HS-27A (cell line): ENCODE measurements at places on chromosomes 6 and 20.

DNA sequence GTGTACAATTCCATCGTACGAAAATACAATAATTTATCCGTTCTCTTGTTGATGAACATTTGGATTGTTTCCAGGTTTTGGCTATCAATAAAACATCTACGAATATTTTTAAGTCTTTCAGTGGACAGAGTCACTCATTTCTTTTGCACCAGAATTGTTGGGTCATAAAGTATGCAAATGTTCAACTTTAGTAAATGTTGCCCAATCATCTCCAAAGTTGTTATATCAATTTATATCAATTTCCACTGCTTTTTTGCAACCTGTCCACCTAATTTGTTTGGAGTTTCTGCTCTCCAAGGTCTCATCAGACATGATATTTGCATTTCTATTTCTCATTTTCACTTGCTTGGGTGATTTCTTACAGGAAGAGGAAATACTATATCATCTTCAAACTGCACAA is 10.5 kb downstream of the TMEM239 start:
- no peak for DNase-seq

DNA sequence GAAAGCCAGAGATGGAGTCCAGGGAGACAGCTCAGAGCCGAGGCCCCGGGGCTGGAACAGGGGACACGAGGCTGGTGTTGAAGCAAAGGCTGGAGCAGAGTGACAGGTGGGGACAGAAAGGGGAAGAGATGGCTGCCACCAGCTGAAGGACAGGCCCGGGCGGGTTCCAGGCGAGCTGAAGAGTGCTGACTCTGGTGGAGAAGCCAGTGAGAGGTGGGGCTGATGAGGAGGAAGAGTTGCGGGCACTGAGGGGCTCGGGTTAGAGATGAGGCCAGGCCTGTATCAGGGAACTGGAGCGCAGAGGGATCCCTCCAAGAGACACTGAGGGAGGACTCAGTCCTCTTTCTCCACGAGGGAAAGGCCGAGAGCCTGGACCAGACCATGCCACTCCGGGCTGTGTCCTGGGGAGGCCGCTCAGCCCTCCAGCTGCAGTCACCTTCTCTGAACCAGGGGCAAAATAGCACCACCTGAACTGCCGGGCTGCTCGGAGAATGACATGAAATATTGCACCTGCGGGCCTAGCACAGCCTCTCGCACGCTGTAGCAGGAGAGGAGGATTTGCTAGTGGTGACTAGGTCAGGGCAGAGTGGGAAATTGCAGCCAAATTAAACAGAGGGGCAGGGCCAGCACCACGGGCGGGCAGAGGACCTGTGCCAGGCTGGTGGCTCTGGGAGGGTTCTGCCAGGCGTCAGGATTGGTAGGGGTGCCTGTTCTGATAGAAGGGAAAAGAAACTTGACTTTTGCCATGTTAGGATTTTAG is 175.9 kb downstream of the ZDHHC14 start:
- no peak for DNase-seq

DNA sequence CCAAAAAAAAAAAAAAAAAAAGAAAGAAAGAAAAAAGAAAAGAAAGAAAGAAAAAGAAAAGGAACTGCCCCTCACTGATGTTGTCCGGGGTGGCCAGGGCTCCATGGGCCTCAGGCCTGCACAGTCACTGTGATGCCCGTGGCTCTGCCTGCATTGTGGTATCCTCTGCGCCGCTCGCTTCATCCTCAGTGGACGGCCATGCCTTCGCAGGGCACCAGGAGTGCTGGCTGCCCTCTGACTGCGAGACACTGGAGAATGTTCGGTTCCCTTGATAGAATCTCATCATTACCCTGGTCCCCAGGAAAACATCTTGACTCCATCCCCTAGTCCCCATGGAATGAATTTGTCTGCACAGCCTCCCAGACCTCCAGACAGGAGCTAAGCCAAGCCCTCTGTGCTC is 61.7 kb downstream of the TMEM242 start:
- no peak for DNase-seq

DNA sequence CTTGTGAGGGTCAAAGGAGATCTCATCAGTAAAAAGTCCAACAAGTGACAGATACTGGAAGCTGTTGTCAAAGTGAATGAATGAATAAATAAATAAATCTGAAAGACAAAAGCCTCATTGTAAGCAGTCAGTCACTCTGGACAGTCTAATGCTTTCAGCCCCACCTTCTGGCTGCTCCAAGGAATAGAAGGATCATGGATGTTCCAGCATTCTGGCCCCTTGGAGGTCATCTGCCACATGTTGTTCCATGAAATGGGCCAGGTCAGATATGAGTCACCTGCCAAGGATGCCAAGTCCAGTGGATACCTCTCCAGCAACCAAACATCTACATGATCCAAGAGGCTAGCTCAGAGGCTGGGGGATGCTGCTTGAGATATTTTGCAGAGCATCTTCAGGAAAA is 185.6 kb downstream of the BMP7 start:
- DNase-seq = no peak

- DNase-seq = no peak
Observed at GRCh38 chr20:14431568-14431967, 94.2 kb upstream of the FLRT3 start.

- DNase-seq = no peak
Observed at GRCh38 chr20:46974669-46975434, 80.2 kb downstream of the EYA2 start.

- no peak for DNase-seq
Observed at GRCh38 chr6:44487002-44487401, 99.5 kb downstream of the CDC5L start.

GRCh38 chr6:73803562-73804241 is 107.7 kb downstream of the CD109 start:
- peak; percentile 52 for DNase-seq

GRCh38 chr6:106546261-106546690 is 83.0 kb downstream of the RTN4IP1 start:
- no peak for DNase-seq

- DNase-seq = no peak
Observed at GRCh38 chr20:51955756-51956155, 153.4 kb upstream of the SALL4 start.

DNA sequence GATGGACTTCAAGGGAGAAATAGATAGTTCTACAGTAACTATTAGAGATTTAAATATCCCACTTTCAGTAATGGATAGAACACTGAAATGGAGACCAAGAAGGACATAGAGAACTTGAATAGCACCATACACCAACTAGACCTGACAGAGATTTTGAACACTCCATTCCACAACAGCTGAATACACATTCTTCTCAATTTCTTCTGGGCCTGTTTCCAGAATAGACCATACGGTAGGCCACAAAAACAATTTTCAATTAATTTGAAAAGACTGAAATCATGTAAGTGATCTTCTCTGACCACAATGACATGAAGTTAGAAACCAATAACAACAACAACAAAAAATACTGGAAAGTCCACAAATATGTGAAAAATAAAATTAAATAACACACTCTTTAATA is 979.1 kb upstream of the FLRT3 start:
- DNase-seq = no peak

- no peak for DNase-seq
Observed at GRCh38 chr20:46772901-46773300, 63.5 kb downstream of the SLC2A10 start.

DNA sequence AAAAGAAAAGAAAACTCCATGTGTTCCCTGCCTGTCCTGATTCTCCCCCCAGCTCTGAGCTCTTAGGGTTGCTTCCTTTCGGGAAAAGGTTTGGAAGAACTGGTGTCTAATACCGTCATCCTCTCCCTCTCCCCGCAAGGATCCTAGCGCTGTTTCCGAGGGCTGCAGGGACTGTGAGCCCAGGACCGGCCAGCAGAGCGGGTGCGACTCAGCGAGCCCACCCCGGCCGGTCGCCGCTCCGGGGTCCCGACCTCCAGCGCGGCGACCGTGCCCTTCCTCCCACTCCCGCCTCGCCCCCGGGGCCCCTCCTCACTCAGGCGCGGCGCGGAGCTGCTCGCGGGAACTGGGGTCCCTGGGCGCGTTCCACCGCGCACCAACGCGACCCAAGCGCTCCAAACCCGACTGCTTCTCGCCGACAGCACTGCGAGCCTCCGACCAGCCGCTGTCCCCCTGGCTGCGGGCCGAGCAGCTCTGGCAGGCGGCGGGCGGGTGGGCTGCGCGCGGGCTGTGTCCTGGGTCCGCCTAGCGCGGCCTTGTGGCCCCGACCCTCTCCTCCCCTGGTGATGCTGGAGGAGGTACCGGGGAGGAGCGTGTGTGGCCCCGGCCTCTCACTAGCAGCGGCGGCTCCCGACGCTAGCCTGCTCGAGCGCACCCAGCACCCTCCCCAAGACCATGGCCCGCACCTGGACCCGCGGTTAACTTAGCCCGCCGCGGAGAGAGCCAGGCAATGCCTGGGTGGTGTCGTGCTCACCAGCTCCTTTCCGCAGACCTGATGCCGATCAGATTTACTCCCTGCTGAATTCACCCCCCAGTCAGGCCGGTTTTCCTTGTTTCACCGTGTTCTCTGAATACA is at the start of gene PLA2G7:
Gene PLA2G7, minus strand, starts transcription at position 509 of the 853 bp plus-strand sequence. CDS start 12,484 bp downstream, outside the sequence.
- DNase-seq = no peak

GRCh38 chr6:34993213-34993612 is 104.2 kb downstream of the ANKS1A start:
- DNase-seq = no peak

DNA sequence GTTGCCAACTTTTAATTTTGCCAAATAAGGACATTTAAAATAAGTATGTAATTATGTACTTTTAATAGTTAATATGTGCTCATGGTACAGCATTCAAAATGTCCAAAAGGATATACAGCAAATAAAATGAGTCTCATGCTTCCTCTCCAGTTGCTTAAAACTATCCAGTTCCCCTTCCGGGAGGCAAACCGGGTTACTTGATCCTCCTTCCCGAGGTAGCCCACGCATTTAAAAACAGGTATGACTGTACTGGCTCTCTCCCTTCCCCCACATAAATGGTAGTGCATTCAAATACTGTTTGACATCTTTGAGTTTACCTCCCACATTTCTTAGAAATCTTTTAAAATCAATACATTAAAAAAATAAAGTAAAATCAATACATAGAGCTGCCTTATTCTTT is 66.4 kb downstream of the PHF20 start:
- no peak for DNase-seq

- DNase-seq = no peak
Observed at GRCh38 chr6:5422321-5422915, 161.1 kb downstream of the FARS2 start.

- DNase-seq = no peak
Observed at GRCh38 chr20:21559305-21559704, 45.4 kb upstream of the NKX2-2 start.

GRCh38 chr20:37627060-37627766 is 66.6 kb upstream of the CTNNBL1 start:
- no peak for DNase-seq

- peak; percentile 92 for DNase-seq
Observed at GRCh38 chr6:139374357-139375225, at the start of gene CITED2. Gene CITED2, minus strand, starts transcription at chr6:139374648. Its CDS starts 704 bp downstream, at chr6:139373944.

DNA sequence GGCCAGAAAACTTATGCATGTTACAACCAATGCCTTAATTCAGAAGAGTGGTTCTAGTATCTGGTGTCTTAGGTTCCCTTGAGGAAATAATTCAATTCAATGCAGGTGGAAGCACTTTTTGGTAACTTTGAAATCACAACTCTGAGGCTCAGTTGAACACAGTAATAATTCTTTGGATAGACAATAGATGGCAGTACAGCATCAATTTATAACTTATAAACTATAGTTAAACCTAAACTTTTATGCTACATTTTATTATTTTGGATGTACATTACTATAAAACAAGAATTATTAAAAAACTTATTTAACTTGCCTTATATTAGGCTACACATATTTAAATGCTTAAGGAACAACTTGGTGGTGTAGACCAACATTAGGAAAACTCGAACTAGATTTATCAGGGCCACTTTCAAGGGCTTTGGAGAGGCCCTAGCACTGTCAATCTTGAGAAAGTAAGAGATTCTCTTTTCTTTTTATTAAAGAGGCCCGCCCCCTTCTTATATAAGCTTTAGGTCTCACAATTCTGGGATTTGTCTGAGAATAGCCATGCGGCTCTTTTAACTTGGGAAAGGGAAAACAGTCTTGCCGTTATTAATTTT is 85.9 kb downstream of the CRYBG1 start:
- no peak for DNase-seq

DNA sequence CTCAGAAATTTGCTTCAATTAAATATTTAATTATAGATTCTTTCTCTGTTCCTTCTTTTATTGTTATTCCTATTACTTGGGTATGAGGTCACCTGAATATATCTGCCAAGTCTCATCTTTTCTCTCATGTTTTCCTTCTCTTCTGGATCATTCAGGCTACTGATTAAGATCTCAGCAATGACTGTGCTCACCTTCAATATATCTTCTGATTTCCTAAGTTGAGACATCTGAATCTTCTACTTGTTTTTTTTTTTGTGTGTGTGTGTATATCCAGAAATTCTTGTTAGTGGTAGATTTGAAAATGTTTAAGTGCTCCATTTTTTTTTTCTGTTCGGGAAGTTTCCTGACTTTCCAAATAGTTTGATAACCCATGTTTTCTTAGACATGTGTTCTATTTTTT is 108.0 kb downstream of the ADGRB3 start:
- no peak for DNase-seq

GRCh38 chr6:119034827-119035458 is 43.5 kb downstream of the FAM184A start:
- no peak for DNase-seq

DNA sequence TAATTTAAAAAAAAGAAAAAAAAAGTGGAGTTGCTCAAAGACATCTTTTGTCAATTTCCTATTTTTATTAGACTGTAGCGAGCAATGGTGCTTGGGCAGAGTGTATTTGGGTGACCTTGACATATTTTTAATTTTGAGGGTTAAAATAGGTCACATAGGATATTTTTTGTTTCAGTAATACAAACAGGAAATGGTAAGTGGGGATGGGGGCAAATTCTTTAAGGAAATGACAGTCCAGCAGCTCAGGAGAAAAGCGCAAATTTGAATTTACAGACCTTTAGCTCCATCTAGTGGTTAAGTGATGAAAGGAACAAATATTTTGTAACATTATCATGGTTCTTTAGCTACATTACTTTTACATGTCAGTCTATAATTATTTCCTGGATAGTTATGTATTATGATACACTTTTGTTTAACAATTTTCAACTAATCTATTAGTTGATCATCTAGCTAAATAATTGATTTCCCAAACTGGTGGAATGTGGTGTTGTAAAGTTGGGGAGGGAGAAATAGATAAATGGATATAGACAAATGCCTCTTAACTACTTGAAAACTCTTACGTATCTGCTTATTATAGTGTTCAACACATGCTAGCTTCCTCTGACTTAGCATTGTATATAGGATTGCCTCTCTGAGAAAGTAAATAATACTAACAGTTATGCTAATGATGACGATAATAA is 10.0 kb downstream of the CITED2 start:
- DNase-seq = no peak

GRCh38 chr6:40308533-40309306 is 278.4 kb downstream of the LRFN2 start:
- no peak for DNase-seq

DNA sequence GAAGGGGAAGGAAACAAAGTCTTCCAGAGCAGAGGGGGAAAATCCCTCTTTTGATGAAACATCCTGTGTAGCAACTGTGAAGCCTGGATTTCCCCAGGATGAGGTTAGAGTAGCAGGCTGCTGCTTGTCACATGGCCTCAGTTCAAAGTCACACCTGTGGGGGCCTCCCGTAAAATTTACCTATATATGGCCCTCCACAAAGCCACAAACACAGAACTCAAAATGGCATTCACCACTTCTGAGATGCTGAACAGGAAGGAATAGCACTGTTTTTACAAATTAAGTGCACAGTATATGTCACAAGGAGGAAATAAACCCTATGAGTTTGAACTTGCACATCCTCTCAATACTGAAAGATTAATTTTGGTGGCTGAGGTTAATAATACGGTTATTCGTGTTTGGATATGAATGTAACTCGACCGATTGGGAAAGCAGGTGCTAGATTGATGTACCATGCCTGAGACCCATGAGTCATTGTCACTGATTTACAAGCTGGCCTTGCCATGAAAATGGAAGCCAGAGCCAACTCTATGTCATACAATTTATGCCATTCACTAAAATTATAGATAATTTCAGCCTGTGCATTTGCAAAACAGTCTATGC is 70.6 kb downstream of the SGK1 start:
- no peak for DNase-seq
